Iris pigment epithelial cell (primary cell): ENCODE measurements at places on chromosomes 5 and 9.

DNA sequence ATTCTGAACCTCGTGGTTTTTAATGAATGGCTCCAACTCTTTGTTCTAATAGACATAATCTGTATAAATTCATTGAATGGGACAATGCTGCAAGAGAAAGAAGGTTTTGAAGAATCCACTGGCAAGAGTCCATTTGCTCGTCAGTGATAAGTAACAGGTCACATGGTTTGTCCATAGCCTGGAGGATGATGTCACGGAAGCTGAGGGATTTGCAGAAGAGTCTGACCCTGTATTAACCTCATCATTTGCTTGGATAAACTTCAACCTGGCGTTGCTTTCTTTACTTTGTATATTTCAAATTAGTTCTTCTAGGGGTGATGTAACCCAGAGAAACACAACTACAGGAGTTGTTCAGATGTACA is 197.4 kb downstream of the GAS1 start:
- peak; percentile 98 for DNase-seq

DNA sequence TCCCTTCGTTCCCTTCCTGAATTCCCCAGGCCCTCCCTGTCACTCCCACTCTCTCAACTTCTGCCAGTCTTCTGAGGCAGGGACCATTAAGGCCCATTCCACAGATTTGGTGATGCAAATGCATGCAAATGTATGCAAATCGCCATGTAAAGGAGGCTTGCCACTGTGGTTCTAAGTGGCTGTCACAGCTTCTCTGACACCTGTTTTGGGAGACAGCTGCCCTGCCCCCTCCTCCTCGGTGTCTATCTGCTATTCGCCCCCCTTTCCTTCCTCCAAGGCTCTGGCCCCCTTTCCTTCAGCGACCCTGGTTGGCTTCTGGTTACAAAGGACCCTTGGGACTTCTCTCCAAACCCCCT is 10.5 kb upstream of the ARAP3 start:
- DNase-seq: no peak

GRCh38 chr9:116365056-116365471 is 211.5 kb downstream of the PAPPA start:
- peak; percentile 71 for DNase-seq

GRCh38 chr5:32708949-32709348 is 2.2 kb upstream of the NPR3 start:
- no peak for DNase-seq

DNA sequence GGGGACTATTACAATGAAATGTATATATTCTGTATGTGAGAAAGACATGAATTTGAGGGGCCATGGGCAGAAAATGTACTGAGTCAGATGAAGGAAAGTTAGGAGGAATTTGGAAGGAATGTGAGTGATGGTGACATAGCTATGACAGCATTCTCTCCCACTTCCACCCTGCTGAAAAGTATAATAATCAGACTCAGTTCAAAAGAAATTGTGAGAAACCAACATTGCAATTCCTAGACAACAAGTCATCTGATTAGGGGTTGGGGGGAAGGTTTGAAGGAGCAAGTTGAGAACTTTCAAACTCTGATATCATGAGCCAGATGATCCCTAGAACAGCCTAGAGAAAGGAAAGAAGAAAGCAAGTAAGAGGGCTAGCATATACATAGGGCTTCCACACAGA is 370.6 kb downstream of the DMRTA1 start:
- peak; percentile 26 for DNase-seq

DNA sequence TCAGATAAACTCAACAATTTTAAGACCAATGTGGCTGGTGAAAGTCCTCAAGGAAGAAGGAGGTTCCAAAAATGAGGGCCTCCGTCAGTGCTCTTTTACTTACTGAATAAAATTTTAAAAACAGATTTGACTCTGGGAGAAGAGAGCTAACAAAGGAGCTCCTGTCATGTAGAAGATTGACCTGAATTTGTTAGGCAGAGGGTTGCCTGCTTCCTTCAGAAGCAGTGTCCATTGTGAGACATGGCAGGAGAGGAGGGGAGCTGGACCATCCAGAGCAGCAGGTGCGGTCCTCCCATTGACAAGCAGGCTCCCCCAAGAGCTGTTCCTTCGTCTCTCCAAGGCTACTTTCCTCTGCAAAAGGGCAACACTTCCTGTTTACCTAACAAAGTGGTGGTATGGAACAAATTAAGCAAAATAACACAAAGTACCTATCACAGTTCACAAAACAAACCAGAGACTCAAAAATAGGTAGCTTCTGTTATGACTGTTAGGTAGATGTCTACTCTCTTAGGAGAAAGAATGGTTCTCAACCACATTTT is 238.1 kb downstream of the DENND1A start:
- no peak for DNase-seq

DNA sequence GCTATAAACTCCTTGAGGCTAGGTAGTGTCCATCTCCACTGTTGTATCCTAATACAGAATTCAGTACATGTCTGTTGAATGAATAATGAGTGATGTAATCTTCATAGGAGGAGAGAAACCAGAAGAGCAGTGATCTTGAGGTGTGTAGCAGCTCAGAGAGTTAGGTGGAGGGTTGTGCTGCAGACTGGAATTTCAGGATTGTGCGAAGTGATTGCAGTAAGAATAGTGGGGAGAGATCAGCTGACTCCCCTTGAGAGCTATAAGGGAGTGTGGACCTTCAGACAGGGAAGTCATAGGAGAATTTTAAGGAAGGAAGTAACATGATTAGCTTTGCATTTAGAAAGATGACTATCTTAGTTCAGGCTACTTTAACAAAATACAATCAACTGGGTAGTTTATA is 4.4 kb downstream of the SNX24 start:
- peak; percentile 51 for DNase-seq

DNA sequence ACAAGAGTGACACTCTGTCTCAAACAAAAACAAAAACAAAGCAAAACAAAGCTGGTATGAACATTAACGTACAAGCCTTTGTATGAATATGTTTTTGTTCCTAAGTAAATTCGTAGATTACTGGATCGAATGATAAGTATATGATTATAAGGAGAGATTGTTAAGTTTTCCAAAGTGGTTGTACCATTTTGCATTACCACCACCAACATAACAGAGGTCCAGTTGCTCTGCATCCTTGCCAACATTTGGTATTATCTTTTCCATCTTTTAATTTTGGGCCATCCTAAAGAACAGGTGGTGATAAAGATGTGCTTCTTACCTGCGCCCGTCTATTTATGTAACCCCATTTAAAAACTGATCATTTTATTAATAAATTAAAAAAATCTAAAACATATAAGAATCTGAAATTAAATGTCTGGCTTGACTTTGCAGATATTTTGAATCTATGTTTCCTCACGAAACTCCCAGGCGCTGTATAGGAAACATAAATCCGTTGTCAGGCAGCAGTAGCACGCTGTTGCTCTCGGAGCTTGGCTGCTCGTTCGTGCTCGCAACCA is 593 bp upstream of the NAA35 start:
- DNase-seq: no peak

DNA sequence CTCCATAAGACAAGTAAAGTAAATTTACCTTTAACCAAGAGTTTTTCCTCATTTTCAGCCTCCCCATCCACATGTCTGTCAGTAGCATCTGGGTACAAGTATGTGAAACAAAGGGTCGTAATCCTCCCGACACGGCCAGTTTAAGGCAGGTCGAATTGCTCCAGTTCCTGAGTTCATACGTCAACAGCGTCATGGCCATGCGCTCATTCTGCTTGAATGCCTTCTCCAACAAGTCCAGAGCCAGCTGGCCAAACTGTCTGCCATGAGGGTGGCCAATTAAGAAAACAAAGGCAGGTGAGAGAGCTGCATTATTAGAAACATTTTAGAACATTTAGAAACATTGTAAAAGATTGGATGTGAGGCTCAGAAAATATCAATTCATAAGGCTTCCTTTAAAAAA is 87.5 kb downstream of the TRPM6 start:
- DNase-seq: no peak

- no peak for DNase-seq
Measured at GRCh38 chr5:173577166-173577565, 39.3 kb downstream of the BOD1 start.
